ENCODE measurements at places on chromosomes 6 and 20.

- no peak for DNase-seq
Observed at GRCh38 chr20:41691443-41691842, 73.3 kb upstream of the CHD6 start.

DNA sequence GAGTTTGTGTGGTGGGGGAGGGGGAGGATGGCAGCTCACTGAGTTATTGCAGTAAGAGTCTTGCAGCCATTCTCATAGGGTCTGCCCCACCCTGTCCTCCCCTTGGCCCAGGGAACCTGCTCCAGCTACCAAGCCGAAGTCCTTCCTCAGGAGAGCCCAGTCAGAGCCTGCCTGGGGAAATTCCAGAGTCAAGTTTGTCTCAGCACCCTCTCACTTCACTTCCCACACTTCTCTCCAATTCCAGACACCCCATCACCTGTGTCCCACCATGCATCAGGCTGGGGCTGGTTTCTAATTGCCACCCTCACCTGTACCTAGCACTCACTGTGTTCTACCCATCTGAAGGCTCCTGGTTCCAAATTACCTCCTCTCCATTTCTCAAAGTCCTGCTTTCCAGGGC, 10.3 kb upstream of the SLC22A16 start:
- DNase-seq = no peak

GRCh38 chr6:22106961-22107360, 189.9 kb downstream of the PRL start:
- DNase-seq = no peak

- DNase-seq = peak; percentile 23
Observed at GRCh38 chr6:111871207-111871606, 2.0 kb downstream of the FYN start.

DNA sequence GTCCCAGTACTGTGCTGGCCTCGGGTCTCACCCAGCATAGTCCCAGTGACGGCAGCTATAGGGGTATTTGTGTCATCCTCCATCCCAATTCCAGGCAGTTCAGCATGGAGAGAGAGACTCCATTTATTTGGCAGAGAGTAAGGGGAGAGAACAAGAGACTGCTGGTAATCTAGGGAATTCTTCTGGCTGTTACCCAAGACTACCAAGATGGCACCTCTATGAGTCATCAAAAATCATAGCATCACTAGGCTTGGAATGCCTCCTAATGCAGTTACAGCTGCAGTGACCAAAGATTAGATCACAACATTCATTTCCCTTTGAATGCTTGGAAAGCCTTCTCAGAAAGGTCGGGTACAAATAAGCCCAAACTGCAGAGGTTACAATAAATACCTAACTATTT, 660.4 kb upstream of the FLRT3 start:
- DNase-seq = no peak

GRCh38 chr6:136181861-136182260, 68.2 kb downstream of the MTFR2 start:
- no peak for DNase-seq

DNA sequence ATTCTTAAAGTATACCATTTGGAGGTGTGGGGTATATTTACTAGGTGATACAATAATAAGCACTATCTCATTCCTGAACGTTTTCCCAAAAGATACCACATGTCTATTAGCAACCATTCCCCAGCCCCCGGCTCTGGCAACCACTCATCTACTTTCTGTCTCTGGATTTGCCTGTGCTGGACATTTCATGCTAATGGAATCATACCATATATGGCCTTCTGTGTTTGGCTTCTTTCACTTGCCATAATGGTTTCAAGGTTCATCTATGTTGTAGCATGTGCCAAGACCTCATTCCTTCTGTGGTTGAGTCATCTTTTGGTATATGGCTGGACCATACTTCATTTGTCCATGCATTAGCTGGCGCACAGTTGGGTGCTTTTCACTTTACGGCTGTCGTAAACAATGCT, 39.7 kb downstream of the BCAS4 start:
- DNase-seq = no peak

- DNase-seq = no peak
Observed at GRCh38 chr6:47321577-47321976, 11.9 kb upstream of the TNFRSF21 start.

- DNase-seq = no peak
Observed at GRCh38 chr6:134758621-134759020, 191.3 kb downstream of the ALDH8A1 start.

DNA sequence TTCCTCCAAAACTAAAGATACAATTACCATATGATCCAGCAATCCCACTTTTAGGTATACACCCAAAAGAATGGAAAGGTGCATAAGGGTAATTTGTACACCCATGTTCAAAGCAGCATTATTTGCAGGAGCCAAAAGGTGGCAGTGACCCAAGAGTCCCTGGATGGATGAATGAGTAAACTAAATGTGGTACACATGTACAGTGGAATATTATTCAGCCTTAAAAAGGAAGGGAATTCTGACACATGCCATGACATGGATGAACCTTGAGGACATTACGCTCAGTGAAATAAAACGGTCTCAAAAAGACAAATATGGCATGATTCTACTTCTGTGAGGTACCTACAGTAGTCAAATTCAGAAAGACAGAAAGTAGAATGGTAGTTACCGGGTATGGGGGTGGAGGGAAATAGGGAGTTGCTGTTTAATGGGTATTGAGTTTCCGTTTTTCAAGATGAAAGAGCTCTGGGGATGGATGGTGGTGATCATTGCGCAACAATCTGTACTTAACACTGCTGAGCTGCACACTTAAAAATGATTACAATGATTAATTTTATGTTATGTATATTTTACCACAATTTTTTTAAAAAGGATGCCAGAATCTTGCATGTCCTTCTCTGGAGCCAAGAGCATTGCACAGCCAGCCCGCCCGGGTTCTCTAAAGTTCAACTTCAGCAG, 518.9 kb upstream of the JARID2 start:
- DNase-seq = no peak

DNA sequence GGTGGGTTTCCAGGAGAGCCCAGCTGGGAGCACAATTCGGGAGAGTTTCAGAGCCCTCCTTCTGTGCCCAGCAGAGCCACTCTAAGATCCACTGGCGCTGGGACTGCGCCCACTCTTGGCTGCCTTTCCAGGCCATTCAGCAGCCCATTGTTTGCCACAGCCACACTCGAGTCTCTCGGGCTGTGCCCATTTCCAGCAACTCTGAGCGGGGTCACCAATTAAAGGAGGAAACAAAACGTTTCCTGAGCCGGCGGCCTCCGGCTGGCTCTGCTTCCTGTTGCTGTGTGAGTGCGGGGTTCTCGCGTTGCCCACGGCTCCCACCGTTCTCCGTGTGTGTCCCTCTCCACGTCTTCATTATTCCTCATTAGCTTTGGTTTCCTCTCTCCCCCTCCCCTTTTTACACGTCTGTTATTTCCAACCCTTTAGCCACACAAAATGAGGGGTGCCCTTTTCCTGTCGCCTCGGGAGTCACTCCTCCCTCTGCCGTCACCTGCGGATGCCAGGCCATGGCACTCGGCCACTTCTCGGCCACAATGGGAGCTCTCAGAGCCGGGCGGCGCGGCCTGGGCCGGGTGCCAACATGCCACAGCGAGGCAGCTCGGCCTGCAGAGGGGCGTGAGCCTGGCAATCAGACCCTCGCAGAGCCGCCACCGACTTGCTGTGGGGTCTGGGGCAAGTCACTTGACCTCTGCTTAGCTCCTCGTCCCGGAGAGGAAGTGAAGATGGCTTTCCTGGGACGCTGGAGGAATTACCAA, 94.3 kb upstream of the NKX2-2 start:
- peak; percentile 91 for DNase-seq

DNA sequence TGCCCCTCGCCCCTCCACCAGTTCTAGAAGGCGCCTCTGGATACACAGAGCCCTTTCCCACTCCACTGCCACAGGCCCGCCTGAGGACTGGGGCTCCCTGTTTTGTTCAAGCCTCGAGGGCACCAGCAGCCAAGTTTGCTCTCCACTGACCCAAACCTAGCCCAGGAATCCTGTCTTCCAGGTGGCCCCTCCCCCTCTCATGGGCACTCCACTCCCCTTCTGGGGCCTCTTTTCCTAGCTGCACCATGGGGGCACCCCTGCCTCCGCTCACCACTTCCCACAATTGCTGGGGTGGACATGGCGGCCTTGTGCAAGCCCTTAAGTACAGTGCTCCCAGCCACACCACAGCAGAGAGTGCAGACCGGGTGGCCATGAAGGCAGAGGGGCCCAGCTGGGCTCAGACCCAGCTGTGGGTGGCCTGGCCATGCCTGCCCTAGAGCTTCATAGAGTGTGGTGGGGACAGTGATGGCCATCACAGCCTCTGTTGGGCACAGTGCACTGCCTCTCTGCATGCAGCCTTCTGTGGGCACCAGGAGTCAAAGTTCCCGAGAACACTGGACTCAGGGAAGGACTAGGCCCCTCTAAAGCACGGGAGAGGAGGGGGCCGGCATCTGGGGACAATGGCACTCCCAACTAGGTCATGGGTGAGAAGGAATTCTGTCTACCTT, 1.3 kb downstream of the MYL9 start:
- no peak for DNase-seq

All from Ammon's horn (tissue), 1 donor.